ENCODE measurements at places on chromosomes 12 and 14.
A peak's percentile ranks its signal among the peaks of the same experiment; 100 is the strongest.

DNA sequence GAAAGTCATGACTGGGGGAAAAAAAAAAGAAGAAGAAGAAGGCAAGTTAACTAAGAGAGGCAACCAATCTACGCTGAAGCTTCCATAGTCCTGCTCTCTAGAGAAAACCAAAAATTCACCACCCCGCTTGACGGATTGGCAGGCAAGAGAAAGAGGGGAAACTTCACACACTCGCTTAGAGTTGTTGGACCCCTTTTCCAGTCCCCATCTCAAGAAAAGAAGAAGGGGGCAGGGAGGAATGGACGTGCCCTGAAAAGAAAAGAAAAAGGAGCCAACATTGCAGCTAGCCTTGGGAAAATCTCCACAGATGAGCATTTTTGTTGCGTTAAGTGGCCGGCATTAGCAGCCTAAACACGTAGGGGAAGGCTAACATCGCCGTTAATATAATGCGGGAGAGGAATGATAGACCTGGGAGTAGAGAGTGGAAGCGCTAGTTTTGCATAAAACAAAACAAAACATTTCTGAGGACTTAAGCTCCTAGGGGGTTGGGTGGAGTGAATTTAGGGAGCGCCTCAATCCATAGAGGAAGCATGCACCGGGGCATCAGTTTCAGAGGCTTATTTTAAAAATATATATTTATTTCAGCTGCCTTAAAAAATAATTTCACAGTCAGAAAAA, 11.3 kb upstream of the FOXG1 start:
- no peak for DNase-seq

DNA sequence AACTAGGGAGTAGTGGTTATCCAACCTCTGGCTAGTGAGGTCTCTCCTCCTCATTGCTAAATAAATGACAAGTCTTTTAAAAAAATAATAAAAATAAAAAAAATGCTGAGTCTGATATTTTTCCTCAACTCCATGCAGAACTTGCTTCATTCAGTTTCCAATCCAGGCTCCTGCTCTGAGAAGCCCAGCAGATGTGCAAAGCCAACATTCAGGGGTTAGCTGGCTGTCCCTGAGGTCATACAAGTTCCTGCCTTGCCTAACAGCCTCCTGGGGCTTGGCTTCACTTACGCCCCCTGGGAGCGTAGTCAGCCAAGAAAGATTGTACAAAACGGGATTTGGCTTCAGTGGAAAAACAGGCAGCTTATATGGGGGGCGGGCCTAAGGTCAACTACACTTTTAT, 23.3 kb downstream of the RTRAF start:
- no peak for DNase-seq

DNA sequence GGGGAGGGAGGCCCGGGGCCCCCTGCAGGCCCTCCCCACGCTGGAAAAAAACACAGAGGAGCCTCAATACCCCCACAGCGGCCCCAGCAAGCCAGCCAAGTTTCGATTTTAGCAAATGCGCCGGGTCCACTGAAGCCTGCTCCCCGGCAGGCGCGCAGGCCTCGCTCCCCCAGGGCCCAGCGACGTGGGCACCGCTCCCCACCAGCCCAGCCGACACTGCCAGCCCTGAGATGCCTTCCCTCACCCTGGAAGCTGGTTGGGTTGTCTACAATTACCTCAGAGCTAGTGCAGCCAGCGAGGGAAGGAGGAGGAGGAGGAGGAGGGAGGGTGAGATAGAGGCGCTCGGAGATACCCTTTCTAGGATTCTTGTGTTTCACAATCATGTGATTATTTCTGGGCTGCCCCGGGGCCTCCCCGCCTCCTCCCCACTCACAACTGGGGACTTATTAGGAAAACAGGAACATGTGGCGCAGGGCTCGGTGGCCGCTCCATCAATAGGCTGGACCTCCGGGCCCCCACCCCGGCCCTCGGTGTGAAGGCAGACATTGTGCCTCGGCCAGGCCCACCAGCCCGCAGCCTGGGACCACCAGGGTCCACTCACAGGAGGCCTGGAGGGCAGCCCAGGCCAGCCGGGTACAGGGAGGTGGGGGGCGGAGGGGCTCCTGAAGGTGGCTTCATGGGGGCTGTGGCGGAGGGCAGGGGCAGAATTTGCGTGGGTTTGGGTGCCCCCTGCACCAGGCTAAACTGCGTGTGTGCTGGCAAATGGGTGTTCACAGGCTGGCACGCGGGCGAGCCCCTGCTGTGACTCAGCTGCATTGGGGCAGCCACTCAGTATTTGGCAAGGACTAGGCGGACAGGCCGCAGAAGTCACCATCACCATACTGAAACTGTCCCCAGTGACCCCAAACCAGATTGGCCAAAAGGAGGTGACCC, 109.9 kb downstream of the NCOR2 start:
- peak; percentile 65 for DNase-seq

DNA sequence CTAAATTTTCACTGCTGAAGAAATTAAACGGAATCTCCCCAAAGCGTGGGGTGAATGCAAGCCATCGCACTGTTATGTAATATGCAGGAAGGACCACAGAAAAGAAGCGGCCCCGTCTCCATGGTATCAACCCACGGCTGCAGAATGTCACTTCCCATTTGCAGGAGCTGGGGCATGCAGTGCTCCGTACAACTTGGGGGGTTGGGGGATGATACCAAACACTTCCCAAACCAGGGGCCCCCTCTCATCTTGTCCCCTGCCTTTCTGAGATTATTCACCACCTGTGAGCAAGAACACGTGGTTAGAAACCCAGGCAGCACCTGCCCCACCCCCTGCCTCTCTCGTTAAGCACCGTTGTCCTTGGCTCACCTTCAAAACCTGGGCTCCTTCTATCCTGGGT, 505.1 kb upstream of the TMEM132C start:
- DNase-seq: no peak

DNA sequence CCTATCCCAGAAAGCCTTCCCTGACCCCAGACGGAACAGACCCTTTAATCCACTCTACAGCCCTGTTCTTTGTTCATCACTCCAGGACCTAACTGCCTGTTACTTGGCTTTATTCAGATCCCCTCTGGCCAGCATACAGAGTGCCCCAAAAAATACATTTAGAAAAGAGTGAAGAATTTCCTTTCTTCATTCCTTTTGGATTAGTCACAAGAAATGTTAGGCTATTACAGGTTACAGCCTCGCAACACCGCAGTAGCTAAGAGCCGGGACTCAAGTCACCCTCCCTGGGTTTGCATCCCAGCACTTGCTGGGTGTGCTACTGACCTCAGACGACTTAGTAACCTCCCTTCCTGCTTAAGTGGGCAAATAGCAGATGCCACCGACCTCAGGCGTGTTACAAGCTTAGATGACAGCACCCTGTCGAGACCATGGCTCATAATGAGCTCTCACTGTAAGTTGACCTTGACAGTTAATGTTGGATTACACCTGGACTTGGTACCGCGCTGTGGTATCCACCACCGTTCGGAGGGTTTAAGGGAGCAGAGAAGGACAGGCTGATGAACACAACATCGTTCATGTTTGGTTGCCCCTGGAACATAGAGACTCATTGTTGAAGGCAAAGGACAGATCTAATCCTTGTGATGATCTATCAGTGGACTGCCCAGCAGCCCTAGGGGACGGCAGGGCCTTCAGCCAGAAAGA, 12.9 kb downstream of the GLRX5 start:
- DNase-seq: no peak

GRCh38 chr14:35847636-35848035, 21.5 kb downstream of the BRMS1L start:
- DNase-seq: no peak

- DNase-seq: peak; percentile 35
These were observed 38.9 kb upstream of the DICER1 start for GRCh38 chr14:95196268-95196667.

- no peak for DNase-seq
These were observed 105.7 kb upstream of the C14orf180 start for GRCh38 chr14:104473649-104474494.

GRCh38 chr12:66467932-66468331, 165.6 kb downstream of the HELB start:
- no peak for DNase-seq

- DNase-seq: no peak
These were observed 6.7 kb upstream of the NEK9 start for GRCh38 chr14:75133597-75133996.

DNA sequence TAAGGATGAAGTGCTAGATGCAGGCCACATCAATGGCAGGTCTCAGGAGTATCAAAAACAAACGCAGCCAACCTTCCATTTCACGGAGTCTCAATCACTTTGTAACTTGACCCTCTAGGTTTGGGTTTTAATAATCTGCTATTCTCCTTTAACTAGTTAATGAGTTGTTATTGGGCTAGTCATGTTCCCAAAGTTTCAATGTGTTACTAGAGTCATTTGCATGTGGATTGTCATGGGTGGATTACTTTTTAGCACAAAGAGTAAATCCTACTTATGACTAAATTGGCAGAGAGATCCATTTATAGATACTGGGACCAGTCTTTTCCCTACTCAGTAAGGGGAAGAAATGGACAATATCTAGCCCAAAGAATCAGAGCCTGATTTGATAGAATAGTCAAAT, 151.0 kb downstream of the BCAT1 start:
- no peak for DNase-seq

GRCh38 chr12:131829356-131829747, 1.2 kb downstream of the MMP17 start:
- no peak for DNase-seq

DNA sequence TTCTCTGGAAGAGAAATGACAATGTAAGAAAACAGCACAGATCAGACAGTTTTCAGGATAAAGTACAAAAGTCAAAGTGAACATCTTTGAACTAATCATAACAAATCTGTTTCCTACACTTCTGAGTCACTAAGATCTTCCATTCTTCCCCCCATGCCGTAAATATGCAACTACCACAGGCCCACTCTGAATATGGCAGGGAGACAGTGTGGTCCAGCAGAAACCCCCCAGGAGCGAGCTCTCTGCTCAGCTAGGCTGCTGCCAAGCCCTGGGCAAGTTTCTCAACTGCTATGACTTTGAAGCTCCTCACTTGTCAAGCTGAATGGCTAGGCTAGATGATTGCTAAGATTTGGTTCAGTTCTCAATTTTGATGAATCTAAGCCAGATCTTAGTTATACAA, 148.1 kb downstream of the EFCAB11 start:
- no peak for DNase-seq

- DNase-seq: no peak
These were observed 51.2 kb downstream of the GLRX5 start for GRCh38 chr14:95585953-95586620.

- DNase-seq: peak; percentile 72
These were observed 57.9 kb upstream of the PNMA1 start for GRCh38 chr14:73771848-73772638.

GRCh38 chr12:66044731-66045130, 85.8 kb downstream of the LLPH start:
- no peak for DNase-seq

GRCh38 chr14:54936816-54937215, 34.2 kb upstream of the GCH1 start:
- no peak for DNase-seq

- no peak for DNase-seq
These were observed 31.9 kb upstream of the NCOR2 start for GRCh38 chr12:124599074-124599999.

- peak; percentile 97 for DNase-seq
These were observed at the start of gene PRKAG1 for GRCh38 chr12:49018261-49019119. Gene PRKAG1, minus strand, starts transcription at chr12:49018776. Its CDS starts 36 bp downstream, at chr12:49018740.

DNA sequence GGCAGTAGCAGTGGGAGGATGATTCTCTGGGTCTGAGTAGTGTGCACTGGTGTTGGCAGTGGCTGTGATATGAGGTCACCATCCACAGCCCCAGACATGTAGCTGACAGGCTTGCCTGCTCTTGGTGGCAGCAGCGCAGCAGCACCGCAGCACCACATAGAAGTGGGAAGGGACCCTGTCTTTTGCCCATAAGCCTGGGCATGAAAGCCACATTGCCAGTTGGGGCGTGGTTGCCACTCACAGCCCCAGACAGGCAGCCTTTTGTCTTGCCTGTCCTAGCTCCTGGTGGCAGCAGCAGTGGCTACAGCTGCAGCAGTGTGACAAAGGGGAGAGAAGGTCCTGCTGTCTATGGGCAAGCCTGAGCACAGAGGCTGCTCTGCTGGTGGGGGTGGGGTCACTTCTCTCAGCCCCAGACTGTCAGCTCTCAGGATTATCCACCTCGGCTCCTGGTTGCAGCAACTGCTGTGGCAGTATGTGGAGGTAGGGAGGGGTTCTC, 71.5 kb downstream of the BRMS1L start:
- no peak for DNase-seq

GRCh38 chr12:89507015-89507824, 17.4 kb downstream of the GALNT4 start:
- DNase-seq: no peak

Data from CD4-positive, alpha-beta T cell treated with Interleukin-2 at 100 ng/mL for 4 hours (primary cell).